Adrenal gland (tissue), 19 donors: ENCODE measurements at places on chromosomes 4 and X. TPM values are rescaled to one million over a fixed set of nuclear protein-coding genes. Genes with fewer than 3 reads are reported as not detected.

The HMX1 gene
- total RNA-seq: not detected

The CSAG3 gene
- total RNA-seq: not detected

The EGFL6 gene
- total RNA-seq: not detected

The CISD2 gene
- total RNA-seq: 20.5 TPM

The NPY1R gene
- total RNA-seq: 84.4 TPM

The TMPRSS11F gene
- not detected for total RNA-seq

The NAP1L5 gene
- 5.0 TPM for total RNA-seq

The F8A1 gene
- total RNA-seq: 19.3 TPM

The PAGE4 gene
- not detected for total RNA-seq

The MAGEA12 gene
- total RNA-seq: not detected

The GLUD2 gene
- 3.4 TPM for total RNA-seq

- peaks cover 15% of the 10 kb centered on the region for H3K4me1 ChIP-seq
- no peak for DNase-seq
- no peak overlapping the region for H3K27ac ChIP-seq
- no peaks in the 10 kb centered on the region for H3K36me3 ChIP-seq
These were observed 22.8 kb upstream of the SORBS2 start for GRCh38 chr4:185834778-185835177.

GRCh38 chrX:40245488-40246071 lies 147.8 kb upstream of the BCOR start:
- H3K4me1 ChIP-seq: no peaks in the 10 kb centered on the region
- H3K4me3 ChIP-seq: no peak overlapping the region
- DNase-seq: no peak
- peaks cover 3% of the 10 kb centered on the region for H3K27me3 ChIP-seq
- H3K27ac ChIP-seq: no peak overlapping the region

- H3K27ac ChIP-seq: no peak overlapping the region
- DNase-seq: no peak
- no peaks in the 10 kb centered on the region for H3K36me3 ChIP-seq
- no peaks in the 10 kb centered on the region for H3K4me1 ChIP-seq
These were observed 37.4 kb downstream of the EDA2R start for GRCh38 chrX:66601522-66601921.

DNA sequence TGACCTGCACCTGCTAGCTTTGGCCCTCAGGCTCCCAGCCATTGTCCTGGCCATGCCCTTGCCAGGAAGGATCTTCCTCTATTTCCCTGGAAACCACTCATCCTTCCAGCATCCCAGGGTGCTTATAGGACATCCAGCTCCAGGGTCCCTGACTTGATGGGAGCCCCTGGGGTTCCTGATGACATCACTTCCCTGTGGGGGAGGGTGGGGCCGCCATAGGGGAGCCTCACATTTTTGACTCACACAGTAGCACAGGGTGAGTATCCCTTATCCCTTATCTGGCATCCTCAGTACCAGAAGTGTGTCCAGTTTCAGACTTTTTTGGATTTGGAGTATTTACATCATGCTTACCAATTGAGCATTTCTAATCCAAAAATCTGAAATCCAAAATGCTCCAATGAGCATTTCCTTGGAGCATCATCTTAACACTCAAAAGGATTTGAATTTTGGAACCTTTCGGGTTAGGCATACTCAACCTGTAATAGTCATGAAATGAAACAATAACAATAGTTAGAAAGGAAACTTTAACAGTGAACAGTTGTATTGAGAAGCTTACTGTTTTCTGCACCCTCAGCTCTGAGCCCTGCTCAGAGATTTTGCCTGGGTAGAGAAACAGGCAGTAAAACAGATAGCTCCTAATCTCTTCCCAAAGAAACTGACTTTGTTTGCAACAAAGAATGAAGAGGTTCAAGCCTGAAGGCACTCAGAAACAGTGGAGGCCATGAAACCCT lies 22.1 kb downstream of the TNIP2 start:
- no peak overlapping the region for H3K27ac ChIP-seq
- H3K27me3 ChIP-seq: no peaks in the 10 kb centered on the region
- no peaks in the 10 kb centered on the region for H3K36me3 ChIP-seq
- no peak for DNase-seq
- H3K4me3 ChIP-seq: no peak overlapping the region
- no peaks in the 10 kb centered on the region for H3K4me1 ChIP-seq

DNA sequence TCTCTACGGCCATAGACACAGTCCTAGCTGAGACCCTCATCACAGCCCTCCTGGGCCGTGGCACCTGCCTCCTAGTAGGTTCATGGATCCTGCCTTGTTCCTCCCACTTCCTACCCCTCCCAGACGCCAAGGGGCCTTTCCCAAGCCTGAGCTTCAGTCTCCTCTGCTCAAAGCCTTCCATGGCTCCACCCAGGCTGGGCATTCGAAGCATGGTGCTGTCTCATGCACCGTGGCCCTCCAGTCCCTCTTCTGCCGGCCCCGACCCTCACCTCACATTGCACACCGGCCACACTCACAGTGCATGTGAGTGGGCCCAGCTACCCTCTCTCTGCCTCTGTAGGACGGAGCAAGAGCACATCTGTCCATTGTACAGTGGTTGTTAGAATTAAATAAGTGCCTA lies 21.7 kb upstream of the KIAA0232 start:
- no peaks in the 10 kb centered on the region for H3K4me1 ChIP-seq
- H3K36me3 ChIP-seq: no peaks in the 10 kb centered on the region
- H3K27me3 ChIP-seq: no peaks in the 10 kb centered on the region

DNA sequence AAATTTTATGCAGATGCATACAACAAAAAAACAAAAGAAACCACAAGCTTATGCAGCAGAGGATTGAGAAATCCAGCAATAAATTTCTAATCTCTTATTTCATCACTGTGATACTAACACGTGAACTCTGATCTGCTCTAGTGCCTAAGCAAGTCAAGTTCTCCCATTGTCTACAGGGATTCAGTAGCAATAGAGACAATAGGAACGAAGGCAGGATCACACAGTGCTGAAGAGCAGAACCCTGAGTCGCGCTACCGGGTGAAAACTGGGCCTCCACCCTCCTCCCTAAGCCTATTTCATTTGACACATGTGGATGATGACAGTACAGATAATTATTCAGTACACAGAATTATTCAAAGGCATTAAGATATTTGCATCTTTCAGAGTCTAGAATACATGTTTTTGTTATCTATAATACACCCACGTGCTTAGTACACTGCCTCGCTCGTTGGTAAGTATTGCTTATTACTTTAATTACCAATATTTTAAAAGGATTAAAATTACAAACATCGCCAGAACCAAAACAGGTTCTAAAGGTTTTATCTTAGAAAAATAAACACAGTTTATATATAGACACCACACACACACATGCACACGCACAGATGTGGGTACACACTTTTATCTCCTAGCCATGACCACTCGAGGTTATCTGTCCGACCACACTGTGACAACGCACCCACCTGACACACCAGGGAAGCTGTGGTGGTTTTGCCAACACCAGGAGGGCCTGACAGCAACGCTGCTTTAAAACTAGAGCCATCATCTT lies 60.1 kb downstream of the RFC1 start:
- H3K4me1 ChIP-seq: no peaks in the 10 kb centered on the region
- no peak for DNase-seq
- no peak overlapping the region for H3K4me3 ChIP-seq
- H3K27me3 ChIP-seq: no peaks in the 10 kb centered on the region

GRCh38 chr4:99447079-99447478 lies 11.9 kb upstream of the ADH7 start:
- DNase-seq: peak; percentile 2
- no peak overlapping the region for H3K27ac ChIP-seq
- no peak overlapping the region for H3K4me3 ChIP-seq
- no peaks in the 10 kb centered on the region for H3K27me3 ChIP-seq
- no peaks in the 10 kb centered on the region for H3K4me1 ChIP-seq

DNA sequence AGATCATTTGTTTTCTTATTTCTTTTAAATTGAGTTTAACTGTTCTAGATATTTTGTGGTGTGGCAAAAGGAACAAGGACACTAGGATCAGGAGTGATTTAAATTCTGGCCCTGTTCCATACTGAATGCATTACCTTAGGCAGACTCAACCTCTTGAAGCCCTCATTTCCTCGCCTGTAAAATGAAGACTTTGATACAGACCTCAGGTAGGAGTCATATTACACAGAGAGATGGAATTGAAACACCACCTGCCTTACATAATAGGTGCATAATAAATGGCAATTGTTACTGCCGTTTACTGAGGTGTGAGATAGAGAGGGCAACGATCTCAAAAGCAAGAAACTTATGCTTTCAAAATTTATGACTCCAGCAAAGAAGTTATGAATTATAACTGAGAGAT lies 28.2 kb upstream of the RASSF6 start:
- H3K4me1 ChIP-seq: no peaks in the 10 kb centered on the region
- no peak for DNase-seq
- no peak overlapping the region for H3K27ac ChIP-seq
- H3K36me3 ChIP-seq: no peaks in the 10 kb centered on the region
- no peak overlapping the region for H3K4me3 ChIP-seq

DNA sequence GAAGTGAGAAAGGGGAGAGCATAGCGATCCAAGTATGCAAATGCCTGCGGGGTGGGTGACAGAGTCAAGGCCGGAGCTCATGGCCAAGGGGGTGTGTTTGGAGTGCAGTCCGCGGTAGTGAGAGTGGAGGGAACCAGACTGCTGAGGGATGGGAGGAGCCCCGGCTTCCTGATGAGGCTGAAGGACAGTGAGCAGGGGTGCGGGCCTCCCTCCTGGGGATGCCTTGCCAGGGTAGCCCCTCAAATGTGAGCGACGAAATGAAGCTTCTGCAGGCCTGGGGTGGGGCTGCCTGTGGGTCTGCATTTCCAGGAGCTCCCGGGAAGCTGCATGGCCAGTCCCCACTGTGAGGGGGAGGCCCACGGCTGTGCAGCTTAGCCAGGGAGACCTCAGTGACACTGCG lies 45.0 kb downstream of the PSAPL1 start:
- no peaks in the 10 kb centered on the region for H3K27me3 ChIP-seq
- peak; percentile 28 for DNase-seq
- no peak overlapping the region for H3K4me3 ChIP-seq
- H3K4me1 ChIP-seq: no peaks in the 10 kb centered on the region

DNA sequence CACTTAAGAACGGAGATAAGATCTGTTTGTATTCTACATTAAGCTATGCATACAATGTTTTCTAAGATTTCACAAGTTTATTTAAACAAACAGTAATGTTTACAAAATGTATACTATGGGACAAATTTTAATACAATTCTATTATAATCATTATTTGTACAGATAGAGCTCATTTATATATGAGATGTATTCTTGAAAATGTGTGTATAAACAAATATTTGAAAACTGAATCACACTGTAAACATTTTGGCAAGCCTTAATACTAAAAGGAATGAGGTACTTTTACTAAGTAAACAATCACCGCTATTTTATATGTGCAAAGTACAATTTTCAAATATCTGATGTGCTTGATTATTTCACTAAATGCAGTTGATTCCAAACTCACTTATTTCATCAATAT lies 119.2 kb upstream of the MAB21L2 start:
- no peak overlapping the region for H3K27ac ChIP-seq
- H3K27me3 ChIP-seq: no peaks in the 10 kb centered on the region
- H3K4me3 ChIP-seq: no peak overlapping the region
- no peaks in the 10 kb centered on the region for H3K4me1 ChIP-seq
- no peaks in the 10 kb centered on the region for H3K36me3 ChIP-seq

GRCh38 chr4:146232131-146232722 lies 17.9 kb downstream of the REELD1 start:
- H3K36me3 ChIP-seq: no peaks in the 10 kb centered on the region
- no peak overlapping the region for H3K4me3 ChIP-seq
- no peaks in the 10 kb centered on the region for H3K27me3 ChIP-seq

DNA sequence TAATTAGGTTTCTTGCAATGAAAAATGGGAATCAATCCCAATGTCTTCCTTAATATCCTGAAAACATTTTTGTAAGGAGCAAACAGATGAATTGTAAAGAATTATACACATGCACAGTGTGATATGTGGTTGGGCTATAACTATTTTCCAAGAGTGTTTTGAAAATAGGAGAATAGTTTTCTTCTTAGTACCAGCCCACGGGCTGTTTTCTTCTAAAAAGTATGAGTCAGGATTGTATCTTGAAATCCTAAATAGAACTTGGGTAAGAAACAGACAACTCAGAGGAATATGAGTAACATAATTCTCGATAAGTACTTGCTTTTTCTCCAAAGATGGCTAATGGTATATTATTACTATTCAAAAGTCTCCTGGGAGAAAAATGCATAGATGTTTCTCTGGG lies 136.7 kb downstream of the MAGEC2 start:
- H3K27ac ChIP-seq: no peak overlapping the region
- no peaks in the 10 kb centered on the region for H3K4me1 ChIP-seq
- H3K36me3 ChIP-seq: no peaks in the 10 kb centered on the region
- no peak for DNase-seq
- H3K4me3 ChIP-seq: no peak overlapping the region

DNA sequence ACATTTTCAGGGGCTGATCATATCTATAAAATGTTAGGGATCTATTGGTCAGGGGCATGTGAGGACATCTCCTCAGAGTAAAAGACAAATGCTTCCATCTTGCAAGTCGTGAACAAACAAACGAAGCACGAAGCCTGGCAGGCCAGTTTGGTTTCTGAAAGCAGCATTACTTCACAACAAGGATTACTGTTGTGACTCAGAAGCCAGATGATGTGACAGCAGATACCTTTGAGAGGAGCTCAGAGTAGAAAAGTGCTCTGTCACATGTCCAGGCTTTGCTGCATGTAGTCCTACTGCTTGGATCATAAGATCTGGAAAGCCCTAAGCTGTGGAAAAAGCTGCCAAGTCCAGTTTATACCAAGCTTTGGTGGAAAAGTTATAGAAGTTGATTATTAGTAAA lies 1827.2 kb downstream of the ARAP2 start:
- H3K36me3 ChIP-seq: no peaks in the 10 kb centered on the region
- no peaks in the 10 kb centered on the region for H3K27me3 ChIP-seq
- no peak overlapping the region for H3K27ac ChIP-seq
- DNase-seq: no peak
- H3K4me3 ChIP-seq: no peak overlapping the region

DNA sequence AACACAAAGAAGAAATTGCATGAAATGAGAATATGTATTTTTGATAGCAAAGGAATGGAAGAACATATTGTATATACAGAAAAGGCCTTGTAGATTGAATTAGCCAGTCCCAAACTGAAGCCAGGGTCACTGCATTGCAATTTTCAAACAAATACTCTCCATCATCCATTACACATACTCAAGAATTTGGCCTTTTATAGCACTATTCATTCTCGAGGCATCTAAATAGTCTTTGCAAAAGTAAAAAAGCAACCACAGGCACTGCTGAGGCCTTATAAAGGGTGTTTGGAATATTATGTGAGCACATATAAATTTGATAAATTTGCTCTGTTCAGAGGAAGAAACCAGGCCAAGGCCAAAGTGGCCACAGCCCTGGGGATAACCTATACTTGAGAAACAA lies 123.0 kb downstream of the ZNF827 start:
- no peaks in the 10 kb centered on the region for H3K4me1 ChIP-seq
- DNase-seq: no peak
- no peaks in the 10 kb centered on the region for H3K27me3 ChIP-seq
- H3K27ac ChIP-seq: no peak overlapping the region
